ENCODE measurements at places on chromosomes 1 and 21.

DNA sequence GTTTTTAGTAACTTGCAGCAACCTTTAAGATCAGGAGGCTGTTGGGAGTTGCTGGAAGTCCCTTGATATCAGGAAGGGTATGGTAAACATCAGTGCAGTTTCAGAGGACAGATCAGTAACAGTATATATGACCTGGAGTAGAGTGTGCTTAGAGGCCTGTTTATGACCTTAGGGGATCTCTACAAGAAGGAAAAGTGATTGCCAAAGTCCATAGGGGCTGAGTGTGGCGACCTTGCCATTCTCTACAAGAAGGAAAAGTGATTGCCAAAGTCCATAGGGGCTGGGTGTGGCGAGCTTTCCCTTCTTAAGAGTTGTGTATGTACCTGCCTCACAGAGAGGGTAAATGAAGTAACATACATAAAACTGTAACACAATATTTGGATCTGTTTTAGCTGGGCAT is 28.5 kb upstream of the AXDND1 start:
- no peak for DNase-seq

- DNase-seq, result no peak
Measured at GRCh38 chr1:106957795-106958194, 98.7 kb upstream of the PRMT6 start.

DNA sequence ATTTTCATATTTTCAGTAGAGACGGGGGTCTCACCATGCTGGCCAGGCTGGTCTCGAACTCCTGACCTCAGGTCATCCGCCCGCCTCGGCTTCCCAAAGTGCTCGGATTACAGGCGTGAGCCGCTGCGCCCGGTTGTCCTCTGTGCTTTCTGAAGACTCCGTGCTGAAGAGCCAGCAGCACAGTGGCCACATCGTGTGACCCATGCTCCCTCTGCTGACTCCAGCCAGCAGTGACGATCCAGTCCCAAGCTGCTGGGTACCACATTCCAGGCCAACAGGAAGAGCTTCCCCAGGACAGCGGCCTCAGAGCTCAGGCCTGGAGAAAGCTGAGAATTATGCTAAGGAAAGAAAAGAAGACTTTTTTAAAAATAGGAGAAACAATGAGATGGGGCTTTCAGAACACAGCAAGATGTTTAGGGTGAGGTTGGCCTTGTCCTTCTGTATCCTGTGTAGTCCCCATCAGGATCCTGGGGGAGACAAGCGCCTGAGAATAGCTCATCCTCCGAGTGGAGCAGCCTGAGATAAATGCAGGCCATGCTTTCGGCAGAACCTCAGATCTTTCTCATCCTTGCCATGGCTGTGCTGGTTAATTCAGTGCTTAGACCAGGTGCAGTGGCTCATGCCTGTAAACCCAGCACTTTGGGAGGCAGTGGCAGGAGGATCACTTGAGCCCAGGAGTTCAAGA is 207.1 kb downstream of the SLC35F3 start:
- peak; percentile 70 for DNase-seq

- no peak for DNase-seq
Measured at GRCh38 chr1:208019257-208019656, 108.3 kb upstream of the CD34 start.

- peak; percentile 39 for DNase-seq
Measured at GRCh38 chr1:116909512-116910378, at the start of gene PTGFRN. TSS of gene PTGFRN (plus strand) at chr1:116909916. CDS start at chr1:116910204, 288 bp downstream.

DNA sequence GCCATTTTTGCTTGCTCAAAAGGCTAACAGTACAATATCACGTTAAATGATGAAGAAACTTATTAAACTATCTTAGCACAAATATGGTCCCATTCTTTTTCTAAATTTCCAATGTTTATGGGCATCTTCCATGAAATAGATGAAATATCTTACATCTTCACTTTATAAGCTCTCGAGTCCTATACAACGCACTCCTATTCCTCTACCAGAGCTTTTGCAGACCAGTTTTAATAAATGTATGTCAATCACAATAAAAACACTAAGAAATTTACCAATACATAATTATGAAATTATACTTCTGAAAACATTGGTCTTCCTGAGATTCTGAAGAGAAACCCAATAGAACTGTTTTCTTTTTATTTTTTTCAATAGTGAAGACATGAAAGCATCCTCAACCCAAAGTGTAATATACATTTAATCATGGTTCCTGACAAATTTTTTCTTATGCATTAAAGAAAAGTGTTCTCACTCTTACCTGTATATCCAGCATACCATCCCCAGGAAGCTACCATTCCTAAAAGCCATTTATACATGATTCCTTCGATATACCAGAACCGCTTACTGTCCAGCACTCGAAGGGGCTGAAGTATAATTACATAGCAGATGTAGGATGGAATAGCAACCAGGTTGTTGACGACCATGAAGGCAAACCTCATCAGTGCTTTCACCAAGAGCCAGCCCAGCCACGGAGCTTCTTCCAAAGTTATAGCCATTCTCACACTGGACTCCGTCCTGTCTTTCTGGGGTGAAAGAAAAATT is 1.8 kb downstream of the LPGAT1 start:
- peak; percentile 59 for DNase-seq

DNA sequence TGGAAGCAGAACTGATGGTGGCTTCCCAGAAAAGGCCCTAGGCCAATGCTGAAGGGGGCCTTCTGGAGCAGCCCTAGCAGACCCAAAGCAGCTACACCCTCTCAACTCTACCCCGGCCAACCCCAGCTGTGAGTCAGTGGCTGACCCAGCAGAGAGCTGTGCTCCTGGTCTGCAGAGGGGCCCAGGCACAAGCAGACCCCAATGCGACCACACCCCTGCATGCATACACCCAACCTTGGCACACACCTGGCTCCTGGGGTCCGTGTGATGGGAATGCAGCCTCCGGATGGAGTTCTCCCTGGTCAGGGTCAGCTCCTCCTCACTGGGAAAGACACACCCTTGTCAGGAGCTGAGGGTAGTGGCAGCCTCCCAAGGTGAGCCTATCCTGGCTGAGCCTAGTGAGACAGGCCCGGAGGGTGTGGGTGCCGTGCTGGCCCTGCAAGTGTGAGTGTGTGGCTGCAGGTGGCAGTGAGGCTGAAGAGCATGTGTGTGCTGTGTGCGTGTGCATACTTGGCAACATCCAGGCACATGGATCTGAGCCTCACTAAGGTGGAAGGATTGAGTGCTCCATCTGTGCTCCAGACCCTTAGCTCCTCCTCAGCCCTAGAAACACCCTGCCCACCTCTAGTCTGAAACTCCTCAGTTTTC is 3.9 kb upstream of the ARHGAP30 start:
- no peak for DNase-seq

DNA sequence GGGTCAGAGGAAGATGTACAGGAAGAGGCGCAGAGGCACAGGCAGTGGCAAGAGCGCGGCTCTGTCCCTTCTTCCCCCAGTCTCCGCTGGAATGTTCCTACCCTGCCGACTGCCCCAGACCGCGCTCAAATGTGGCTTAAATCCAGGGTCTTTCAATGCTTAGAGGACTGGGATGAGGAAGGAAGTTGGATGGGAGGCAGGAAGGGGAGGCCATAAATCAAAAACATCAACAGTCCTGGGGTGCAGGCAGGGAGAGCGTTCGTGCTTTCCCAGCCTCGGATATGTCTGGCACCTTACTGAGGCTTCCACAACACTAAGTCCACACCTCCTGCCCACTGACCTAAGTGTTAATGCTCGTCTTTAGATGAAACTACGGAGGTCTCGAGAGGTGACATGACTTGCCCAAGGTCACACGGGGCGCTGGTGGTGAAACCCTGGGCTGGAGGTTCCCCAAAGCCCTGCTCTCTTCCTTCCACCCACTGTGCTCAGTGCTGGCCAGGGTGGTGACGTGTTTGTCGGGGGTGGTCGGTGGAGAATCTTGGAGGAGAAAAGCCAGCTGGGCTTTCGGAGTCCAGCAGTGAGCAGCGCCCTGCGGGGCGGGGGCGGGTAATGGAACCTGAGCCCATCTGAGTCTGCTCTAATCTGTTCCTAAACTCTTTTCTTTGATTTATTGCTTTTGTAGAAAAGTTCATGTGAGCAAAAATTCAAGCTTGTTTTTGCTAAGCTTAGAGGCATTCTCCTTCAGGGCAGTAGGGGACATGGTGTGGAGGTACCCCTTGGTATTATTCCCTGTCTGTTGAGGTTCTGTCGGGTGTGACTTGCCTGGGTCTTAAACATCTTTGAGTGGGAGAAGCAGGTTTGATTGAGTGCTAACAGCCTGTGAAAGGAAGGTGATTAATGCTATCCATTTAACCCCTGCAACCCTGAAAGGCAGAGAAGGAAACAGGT is 708 bp downstream of the CDA start:
- DNase-seq, result no peak

- no peak for DNase-seq
Measured at GRCh38 chr1:237146241-237146640, 104.3 kb downstream of the RYR2 start.

DNA sequence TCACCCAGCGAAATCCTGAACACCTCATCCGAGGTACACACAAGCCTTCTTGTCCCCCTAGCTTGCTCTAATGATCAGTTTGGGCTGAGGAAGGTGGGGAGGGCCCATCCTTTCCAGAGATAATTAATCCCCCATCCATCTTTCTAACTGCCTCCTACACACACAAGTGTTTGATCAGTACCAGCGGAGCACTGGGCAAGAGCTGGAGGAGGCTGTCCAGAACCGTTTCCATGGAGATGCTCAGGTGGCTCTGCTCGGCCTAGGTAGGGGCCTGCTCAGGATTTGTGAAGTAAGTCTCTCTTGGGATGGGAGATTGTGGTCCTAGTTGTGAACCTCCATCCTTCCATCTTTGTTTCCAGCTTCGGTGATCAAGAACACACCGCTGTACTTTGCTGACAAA is 5.8 kb downstream of the ANXA9 start:
- no peak for DNase-seq

GRCh38 chr1:109823543-109824348 is 60.0 kb upstream of the EPS8L3 start:
- no peak for DNase-seq

DNA sequence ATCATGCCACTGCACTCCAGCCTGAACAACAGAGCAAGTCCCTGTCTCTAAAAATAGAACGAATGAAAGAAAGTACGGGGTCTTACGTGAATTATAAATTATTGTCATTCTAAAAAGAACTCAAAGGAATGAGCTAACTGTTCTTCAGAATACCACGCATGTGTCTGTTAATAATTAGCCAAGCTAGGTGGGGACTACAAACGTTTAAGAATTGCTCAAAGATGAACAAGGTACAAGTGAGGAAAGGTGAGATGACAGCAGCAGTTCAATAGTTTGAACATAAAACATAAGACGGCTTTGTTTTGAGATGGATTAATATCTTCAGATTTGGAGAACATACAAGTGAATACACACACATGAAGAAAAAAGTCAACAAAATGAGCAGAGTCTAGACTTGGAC is 79.6 kb downstream of the UBR4 start:
- DNase-seq, result no peak

- peak; percentile 95 for DNase-seq
Measured at GRCh38 chr1:57506941-57507340, 83.1 kb upstream of the DAB1 start.

DNA sequence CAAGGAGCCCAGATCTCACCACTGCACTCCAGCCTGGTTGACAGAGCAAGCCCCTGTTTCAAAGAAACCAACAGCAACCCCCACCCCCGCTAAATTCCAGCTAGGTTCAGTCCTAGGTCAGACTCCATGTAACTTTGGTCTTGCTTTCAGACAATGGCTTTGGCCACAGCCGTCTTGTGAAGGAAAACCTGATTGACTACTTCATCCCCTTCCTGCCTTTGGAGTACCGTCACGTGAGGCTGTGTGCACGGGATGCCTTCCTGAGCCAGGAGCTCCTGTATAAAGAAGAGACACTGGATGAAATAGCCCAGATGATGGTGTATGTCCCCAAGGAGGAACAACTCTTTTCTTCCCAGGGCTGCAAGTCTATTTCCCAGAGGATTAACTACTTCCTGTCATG is 12.9 kb downstream of the TOR3A start:
- no peak for DNase-seq

DNA sequence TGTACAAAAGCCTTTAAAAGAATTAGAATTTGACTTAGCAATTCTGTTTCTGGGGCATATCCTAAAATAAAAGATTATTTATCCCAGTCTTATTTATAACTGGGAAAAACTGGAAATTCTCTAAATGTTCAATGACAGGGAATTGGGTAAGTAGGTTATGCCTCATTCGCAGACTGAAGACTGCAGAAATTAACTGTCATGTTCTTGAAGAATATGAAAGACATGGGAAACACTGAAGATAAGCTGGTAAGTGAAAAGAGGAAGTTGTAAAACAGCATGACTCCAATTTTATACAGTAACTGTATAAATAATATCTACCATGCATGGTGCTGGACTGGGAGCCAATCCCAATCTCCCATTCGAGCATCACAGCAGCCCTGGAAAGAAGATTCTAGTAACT is 50.6 kb upstream of the SLC2A1 start:
- DNase-seq, result no peak

GRCh38 chr1:236253918-236254637 is 27.7 kb downstream of the ERO1B start:
- no peak for DNase-seq

DNA sequence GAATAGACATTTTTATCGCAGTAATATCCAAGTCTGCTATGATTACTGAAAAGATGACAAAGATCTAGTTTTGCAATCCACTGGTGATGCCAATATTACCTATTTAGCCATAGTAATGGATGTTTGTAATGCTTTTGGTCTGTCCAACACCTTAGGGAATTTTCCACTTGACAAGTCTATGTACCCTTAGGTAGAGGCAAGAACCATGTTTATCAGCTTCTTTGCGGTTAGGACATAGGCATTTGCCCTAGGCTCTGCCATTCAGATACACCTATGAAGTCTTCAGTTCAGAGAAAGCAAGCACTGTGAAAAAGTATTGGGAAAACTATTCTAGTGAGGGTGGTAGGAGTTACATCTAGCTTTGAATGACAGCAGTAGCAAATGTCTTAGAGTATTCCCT is 40.2 kb upstream of the SLC35D1 start:
- DNase-seq, result no peak

DNA sequence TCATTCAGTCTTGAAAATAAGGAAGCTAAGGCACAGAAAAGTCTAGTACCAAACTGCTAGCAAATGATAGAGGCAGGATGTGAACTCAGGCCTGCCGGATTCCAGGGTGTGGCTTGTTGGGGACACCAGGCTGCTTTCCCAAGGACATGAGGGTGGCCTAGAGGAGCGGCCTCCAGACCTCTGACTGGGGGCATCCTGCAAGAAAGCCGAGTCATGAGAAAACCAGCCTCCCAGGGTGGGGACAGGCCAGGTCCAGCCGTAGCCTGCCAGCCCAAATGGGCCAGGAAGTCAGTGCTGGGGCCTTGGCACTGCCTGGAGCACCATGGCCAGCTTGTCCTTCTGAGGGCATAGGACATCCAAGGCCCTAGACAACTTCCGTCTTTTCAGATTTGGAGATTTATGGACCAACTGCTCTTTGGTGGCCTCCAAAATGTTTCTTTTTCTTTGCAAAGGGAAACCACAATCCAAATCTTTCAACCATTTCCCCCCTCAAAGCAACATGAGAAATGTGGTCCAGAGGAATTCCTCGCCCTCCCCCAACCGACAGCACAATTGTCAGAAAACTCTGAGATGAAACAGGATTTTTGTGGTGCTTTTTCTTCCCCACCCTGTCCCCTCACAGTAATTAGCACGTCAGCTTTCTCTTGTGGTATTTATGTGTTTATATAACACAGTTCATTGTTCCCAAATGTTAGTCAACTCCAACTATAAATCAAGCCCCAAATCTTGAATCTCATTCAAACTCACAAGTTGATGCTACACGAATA is 212.3 kb downstream of the KAZN start:
- DNase-seq, result no peak

Data from NCI-H524 (cell line).